ENCODE measurements at places on chromosomes 16 and 17. TPM values are rescaled to one million over a fixed set of nuclear protein-coding genes. Genes with fewer than 3 reads are reported as not detected.

Gene HS3ST6
- not detected for total RNA-seq

Gene HP
- total RNA-seq = not detected

Gene HSD11B2
- total RNA-seq = 476 TPM

Gene NPIPA5
- total RNA-seq = 9.1 TPM

Gene IQCK
- 42.9 TPM for total RNA-seq

Gene TMC8
- 18.1 TPM for total RNA-seq

Gene HOXB3
- total RNA-seq = 89.3 TPM

Gene IRX5
- not detected for total RNA-seq

Gene NPIPB2
- 48.8 TPM for total RNA-seq

Gene NDRG4
- 7.1 TPM for total RNA-seq

Gene TEX19
- not detected for total RNA-seq

Gene ARHGAP44
- 13.4 TPM for total RNA-seq

Gene KRT20
- total RNA-seq = 803 TPM

- H3K4me3 ChIP-seq = no peak overlapping the region
- DNase-seq = no peak
- no peak overlapping the region for H3K27ac ChIP-seq
These were observed 71.2 kb downstream of the RMI2 start for GRCh38 chr16:11416228-11417001.

DNA sequence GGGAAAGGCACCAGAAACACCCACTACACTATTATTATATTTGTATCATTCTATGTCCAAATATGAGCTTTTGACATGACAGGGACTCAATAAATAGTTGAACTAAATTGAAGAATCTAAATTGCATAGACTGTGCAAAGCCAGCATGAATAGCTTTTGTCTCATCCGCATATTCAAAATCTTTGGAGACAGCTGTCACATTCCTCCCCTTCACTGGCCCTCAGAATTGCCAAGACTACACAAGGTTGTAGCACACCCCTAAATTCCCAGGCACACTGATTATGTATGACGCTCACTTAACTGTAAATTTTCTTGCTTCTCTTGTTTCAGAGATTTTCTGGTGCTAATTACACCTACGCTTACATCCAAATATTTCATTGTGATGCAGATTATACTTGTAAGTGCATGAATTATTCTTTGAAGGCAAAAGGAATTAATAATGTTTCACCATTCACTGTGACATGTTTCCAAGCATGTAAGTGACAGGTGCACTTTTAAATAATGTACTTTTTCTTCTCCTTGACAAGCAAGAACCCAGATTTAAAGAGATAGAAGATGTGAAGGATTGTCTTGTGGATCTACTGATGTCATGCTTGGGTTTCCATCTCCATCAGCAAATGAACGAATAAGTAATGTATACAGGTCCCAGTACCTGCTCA lies 47.5 kb downstream of the CA10 start:
- no peaks in the 10 kb centered on the region for H3K27me3 ChIP-seq
- H3K4me1 ChIP-seq = no peaks in the 10 kb centered on the region
- DNase-seq = no peak
- no peak overlapping the region for H3K4me3 ChIP-seq
- no peak overlapping the region for H3K27ac ChIP-seq

- H3K36me3 ChIP-seq = peaks cover 4% of the 10 kb centered on the region
- no peaks in the 10 kb centered on the region for H3K27me3 ChIP-seq
- H3K27ac ChIP-seq = peak overlapping the region; percentile 12
- H3K4me1 ChIP-seq = peaks cover 7% of the 10 kb centered on the region
- no peak overlapping the region for H3K4me3 ChIP-seq
- DNase-seq = no peak
These were observed 145.3 kb upstream of the PLCG2 start for GRCh38 chr16:81633680-81634379.

DNA sequence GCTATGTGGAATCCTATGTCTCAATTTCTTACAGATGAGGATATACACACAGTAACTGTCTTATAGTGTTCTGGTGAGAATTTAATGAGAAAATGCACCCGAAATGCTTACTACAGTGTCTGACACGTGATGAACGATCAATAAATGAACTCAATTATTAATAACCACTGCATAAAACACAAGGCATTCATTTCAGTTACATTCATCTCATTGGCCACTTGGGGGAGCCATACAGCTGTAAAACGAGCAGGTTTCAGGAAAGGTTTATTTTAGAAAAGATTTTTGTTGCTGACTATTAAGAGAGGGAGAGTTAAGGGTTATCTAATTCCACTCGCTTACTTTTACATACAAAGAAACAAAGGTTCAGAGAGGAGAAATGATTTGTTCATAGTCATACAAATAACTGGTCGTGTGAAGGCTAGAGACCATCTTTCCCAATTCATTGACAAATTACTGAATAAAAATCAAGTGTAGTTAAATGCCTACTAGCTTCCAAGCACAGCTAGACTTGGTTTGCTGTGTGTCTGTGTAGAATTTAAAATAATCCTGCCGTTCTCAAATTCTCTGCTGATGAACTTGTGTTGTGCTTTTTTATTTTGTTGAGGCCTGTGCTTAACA lies 160.1 kb downstream of the MAP2K4 start:
- no peak overlapping the region for H3K27ac ChIP-seq
- no peaks in the 10 kb centered on the region for H3K36me3 ChIP-seq
- no peak overlapping the region for H3K4me3 ChIP-seq

- H3K36me3 ChIP-seq = no peaks in the 10 kb centered on the region
- no peaks in the 10 kb centered on the region for H3K27me3 ChIP-seq
- peaks cover 18% of the 10 kb centered on the region for H3K4me1 ChIP-seq
- DNase-seq = no peak
- H3K27ac ChIP-seq = no peak overlapping the region
These were observed 13.7 kb downstream of the HAPSTR1 start for GRCh38 chr16:9105189-9105588.

DNA sequence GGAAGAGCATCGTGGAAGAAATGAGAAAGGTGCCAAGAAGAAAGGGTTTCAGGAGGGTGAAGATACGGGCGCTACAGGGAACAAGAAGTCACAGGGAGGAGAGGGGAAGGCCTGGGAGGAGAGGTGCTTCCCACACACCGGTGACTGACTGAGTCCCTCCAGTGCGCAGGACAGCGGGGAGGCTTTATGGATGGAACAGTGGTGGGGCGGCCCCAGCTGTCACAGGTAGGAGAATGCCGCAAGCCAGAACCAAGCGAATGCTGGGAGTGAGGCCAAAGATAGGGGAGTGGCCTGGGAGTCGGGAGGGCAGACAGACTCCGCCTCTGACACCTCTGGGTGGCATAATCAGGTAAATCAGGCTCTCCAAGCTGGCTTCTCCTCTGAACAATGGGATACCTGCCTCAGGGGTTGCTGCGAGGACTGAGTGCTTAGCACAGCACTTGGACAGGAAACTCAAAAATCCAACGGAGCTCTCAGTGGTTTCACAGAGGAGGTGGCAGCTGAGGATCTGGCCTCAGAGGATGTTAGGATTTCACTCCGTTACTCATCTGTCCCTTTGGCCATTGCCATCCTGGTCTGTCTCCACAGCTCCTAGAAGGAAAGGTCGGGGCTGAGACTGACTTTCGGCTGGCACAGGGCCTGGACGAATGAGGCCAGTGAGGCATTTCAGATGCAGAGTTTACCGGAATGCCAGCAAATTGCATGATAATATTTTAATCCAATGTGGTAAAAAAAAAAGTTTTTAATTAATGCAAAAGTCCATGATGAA lies 717 bp upstream of the CNP start:
- no peaks in the 10 kb centered on the region for H3K27me3 ChIP-seq
- peak overlapping the region; percentile 96 for H3K27ac ChIP-seq
- peaks cover 15% of the 10 kb centered on the region for H3K36me3 ChIP-seq
- DNase-seq = peak; percentile 77

DNA sequence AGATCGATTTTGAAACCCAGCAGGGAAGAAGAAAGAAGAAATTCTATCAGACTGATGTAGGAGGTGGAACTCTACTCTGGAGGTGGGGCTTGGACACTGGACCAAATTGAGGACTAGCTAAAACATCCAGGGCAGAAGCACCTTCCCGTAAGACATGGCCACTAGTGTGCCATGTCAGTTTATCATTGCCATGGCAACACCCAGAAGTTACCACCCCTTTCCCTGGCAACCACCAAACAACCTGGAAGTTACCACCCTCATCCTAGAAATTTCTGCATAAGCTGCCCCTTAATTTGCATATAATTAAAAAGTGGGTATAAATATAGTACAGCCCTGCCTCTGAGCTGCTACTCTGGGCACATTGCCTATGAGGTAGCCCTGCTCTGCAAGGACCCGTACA lies 66.7 kb downstream of the NACA2 start:
- DNase-seq = no peak
- no peaks in the 10 kb centered on the region for H3K36me3 ChIP-seq
- no peak overlapping the region for H3K4me3 ChIP-seq
- H3K4me1 ChIP-seq = no peaks in the 10 kb centered on the region

- no peaks in the 10 kb centered on the region for H3K4me1 ChIP-seq
- no peak overlapping the region for H3K4me3 ChIP-seq
- DNase-seq = no peak
These were observed 35.1 kb upstream of the CREBBP start for GRCh38 chr16:3915426-3916260.

DNA sequence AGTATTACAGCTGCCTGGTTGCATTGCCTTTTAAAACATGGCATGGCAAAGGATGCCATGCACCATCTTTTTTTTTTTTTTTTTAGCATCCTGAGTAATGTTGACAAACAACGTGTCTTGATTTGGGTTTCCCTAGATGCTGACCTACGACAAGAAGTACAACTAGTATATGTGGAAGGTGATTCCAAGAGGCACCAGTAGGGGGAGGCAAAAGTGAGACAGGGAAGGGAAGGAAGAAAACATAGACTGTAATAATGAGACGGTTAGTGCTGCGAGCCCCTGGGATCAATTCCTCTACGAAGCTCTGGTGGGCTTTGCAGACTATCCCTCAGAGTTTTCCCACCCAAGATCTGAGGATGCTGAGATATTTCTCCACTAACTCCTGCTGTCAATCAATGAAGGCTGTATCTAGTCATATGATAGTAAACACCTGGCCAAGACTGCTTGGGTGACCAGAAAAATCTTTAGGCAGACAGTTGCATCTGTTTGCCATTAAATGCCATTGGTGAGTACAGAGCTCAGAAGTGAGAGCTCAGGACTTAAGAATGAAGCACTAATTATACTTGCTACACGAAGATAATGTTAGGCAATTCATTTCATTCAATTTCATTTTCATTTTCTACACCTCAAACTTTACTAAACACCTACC lies 458.6 kb upstream of the GOT2 start:
- H3K36me3 ChIP-seq = no peaks in the 10 kb centered on the region
- no peak overlapping the region for H3K27ac ChIP-seq

DNA sequence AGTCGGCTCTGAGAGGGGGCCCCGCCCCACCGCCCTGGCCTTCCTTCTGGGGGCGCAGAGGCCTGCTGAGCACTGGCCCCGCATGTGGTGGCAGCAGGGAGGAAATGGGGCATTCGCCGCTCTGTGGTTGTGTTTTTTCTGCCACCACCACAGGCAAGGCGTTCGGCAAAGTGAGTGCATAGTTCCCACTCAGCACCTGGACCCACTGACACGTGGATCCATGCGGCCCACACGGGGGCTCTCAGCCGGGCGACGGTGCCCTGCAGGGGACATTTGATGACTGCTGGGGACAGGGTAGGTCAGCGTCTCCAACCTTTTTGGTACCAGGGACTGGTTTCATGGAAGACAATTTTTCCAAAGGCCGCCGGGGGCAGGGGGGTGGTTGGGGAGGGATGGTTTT lies 70.9 kb downstream of the ENGASE start:
- no peaks in the 10 kb centered on the region for H3K27me3 ChIP-seq
- no peak overlapping the region for H3K27ac ChIP-seq
- no peak overlapping the region for H3K4me3 ChIP-seq
- H3K4me1 ChIP-seq = no peaks in the 10 kb centered on the region
- no peak for DNase-seq

GRCh38 chr17:57675427-57676387 lies 69.4 kb downstream of the CCDC182 start:
- DNase-seq = no peak
- no peak overlapping the region for H3K4me3 ChIP-seq
- H3K36me3 ChIP-seq = no peaks in the 10 kb centered on the region
- H3K27ac ChIP-seq = no peak overlapping the region
- H3K27me3 ChIP-seq = no peaks in the 10 kb centered on the region

DNA sequence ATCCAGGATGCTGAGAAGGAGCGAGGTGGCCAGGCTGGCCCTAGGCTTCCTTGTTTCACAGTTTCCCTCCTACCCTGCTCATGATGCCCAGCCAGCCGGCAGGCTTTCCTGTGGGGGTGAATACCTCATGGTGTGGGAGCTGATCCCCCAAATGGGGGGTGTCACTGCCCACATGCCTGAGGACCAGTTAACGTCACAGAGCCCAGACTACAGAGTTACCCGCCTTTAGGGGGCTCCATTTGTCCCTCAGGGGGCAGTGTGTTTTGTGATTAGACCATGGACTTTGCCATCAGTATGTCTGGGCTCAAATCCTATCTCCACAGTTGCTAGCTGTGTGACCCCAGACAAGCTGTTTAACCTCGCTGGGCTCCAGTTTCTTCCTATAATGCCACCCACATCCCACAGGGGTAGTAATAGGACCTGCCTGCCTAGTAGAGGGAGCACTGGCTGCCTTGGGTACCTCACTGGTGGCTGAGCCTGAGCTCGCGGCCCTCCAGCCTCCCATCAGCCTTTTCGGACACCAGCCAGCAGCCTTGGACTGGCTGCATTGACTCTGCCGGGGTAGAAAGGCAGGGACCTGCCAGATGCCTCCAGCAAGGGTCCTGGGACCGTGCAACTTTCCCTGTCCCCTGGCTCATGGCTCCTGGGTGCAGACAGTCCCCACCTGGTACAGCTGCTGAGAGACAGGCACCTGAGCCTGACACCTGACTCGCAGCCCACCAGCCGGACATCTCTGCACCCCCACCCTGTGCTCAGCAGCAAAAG lies 87.5 kb upstream of the GSE1 start:
- no peak overlapping the region for H3K4me3 ChIP-seq
- no peak overlapping the region for H3K27ac ChIP-seq
- no peaks in the 10 kb centered on the region for H3K36me3 ChIP-seq
- no peaks in the 10 kb centered on the region for H3K27me3 ChIP-seq
- H3K4me1 ChIP-seq = no peaks in the 10 kb centered on the region
- no peak for DNase-seq

- H3K27me3 ChIP-seq = no peaks in the 10 kb centered on the region
- peak; percentile 68 for DNase-seq
- no peak overlapping the region for H3K4me3 ChIP-seq
- H3K27ac ChIP-seq = peak overlapping the region; percentile 96
- peaks cover 65% of the 10 kb centered on the region for H3K4me1 ChIP-seq
These were observed 5.0 kb downstream of the NFE2L1 start for GRCh38 chr17:48052956-48053757.
